D721Med (cell line): ENCODE measurements at places on chromosomes 2 and 18.

DNA sequence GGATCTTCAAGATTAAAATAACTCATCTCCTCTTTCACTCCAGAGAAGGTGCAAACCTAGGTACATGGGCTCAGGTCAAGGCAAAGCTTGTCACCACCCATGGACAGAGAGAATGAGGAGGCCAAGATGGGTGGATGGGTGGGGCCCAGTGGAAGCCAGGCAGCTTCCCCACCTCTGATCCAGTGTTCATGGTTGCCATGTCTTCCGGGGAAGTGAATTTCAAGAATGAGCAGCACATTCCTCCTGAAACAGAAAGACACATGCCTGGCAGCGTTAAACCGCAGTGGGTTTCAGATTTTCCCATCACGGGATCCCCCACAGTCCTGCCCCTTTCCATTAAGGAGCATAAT, 301.7 kb downstream of the EIPR1 start:
- no peak for DNase-seq

- no peak for DNase-seq
These were observed 480.8 kb upstream of the KLHL29 start for GRCh38 chr2:22904126-22904684.

GRCh38 chr2:137944714-137945113, 19.6 kb upstream of the HNMT start:
- DNase-seq, result no peak

DNA sequence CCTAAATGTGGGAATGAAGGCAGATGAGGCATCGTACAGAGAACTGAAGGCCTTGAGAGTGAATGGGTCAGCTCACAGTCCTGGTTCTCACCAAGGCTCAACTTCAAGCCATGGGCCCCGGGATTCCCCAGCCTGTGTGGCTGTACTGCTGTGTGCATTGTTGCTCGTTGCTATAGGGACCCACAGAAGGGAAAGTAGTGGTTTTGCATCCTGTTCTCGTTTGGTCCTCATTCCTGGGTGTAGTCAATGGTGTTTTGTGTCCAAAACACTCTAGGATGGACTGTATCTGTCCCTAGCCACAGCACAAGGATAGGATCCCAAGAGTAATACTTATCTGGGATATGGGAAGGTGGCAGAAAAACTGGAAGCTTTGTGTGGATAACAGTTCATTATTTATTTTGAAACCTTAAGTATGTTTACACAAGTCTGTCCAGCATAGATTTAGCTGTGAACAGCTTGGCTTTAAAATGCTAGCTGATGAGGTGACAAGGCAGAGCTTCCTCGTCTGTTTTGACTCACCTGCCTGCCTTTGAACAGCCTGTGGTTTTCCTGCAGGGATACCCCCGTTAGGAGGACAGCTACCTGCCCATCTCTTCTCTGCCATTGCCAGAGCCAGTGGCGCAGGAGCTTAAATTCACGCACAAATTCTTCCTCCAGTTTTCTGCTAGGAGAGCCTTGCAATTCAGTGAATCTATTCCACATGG, 85.0 kb downstream of the WDSUB1 start:
- DNase-seq, result no peak

GRCh38 chr2:43180897-43181296, 45.5 kb downstream of the ZFP36L2 start:
- no peak for DNase-seq

DNA sequence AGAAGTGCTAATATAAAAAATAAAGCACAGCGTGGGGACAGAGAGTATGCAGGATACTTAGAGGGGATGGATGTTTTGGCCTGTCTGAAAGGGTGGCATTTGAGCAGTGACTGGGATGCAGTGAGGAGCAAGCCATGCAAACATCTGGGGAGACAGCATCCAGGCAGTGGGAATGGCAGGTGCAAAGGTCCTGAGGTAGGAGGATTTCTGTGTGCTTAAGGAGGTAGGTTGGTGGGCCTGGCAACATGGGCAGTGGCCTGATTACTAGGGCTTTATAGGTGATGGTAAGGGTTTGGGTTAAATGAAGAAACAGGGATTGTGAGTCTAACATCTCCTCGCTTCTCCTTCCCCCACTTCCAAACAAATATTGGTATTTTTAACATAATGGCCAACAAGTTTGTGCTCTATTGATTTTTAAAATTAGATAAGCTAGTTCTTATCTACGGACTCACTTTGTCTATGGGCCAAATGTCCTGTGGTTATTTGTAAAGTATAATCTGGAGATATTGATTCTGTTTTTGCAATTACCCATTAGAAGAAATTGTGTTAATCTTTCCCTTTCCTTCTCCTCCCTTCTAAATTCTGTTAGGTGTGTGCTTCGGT, 2.4 kb downstream of the AOX1 start:
- no peak for DNase-seq

GRCh38 chr2:237182422-237183123, 96.9 kb downstream of the COPS8 start:
- no peak for DNase-seq

- no peak for DNase-seq
These were observed 217.8 kb downstream of the HAUS1 start for GRCh38 chr18:46321955-46322354.

- DNase-seq, result no peak
These were observed 146.6 kb downstream of the HAUS1 start for GRCh38 chr18:46250812-46251173.

- DNase-seq, result no peak
These were observed 14.7 kb downstream of the CD28 start for GRCh38 chr2:203720915-203721672.

DNA sequence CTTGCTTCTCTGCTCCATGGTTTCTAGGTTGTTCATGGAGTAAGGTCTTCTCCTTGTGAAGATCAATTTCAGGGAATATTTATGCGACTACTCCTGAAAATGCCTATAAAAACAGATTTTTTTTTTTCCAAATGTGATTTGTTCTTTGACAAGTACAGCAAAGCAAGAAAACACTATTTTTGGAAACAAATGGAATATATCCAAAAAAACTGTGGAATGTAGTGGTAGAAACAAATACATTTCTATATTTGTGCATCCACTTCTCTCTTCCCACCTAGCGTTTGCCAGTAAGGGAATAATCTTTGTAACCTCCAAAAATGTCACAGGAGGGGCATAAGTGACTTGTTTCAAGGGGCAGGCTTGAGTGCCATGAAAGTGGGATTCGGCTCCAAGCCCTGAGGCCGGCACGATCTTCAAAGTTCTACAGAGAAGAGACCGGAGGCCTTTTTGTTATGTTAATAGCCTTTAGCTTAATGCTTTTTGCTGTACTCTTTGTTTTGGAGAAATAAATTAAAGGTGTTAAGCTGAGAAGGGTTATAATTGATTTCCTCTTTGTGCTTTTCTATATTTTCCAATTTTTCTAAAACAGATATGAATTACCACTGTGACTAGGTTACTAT, 200.6 kb downstream of the NRP2 start:
- DNase-seq, result no peak

DNA sequence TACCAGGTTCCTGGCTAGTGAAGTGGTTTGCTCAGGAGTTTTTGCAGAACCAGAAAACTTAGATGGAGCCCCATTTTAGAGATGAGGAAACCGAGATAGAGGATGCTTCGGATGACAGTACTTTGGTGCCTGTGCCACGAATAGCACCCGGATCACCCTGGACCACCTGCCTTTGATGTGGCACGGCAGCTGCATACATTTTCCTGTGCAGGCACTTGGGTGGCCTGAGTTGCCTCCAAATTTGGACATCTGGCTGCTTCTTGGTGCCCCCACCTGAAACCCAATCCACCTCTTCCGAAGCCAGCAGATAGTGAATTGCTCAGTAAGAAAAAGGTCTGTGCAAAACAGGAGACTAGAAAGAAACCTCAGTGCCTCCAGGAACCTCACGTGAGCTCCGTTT, 140.6 kb upstream of the ID2 start:
- no peak for DNase-seq

DNA sequence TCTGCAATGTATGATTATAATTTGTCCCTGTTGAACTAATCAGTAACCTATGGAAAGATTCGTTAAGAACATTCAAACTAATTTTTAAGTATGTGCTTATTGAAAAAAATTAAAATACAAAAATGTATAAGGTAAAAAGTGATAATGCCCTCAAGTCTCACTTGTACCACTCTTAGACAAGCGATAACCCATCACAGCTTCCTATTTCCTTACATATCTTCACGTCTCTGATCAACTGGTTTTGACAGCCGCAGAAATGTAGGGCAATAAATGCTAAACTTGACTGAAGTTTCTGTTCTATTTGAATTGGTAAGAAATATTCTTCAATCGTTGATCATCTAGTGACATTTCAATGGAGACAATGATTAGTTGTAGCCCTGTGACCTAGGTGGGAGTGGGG, 112.5 kb downstream of the TCF4 start:
- no peak for DNase-seq
